Stimulated activated CD8-positive, alpha-beta memory T cell treated with anti-CD3 and anti-CD28 coated beads, Interleukin-15, amount 100 ng/mL, for 4 hours (primary cell): ENCODE measurements at places on chromosomes 7 and 10.

- no peak for DNase-seq
Observed at GRCh38 chr7:47525066-47525623, 56.8 kb downstream of the TNS3 start.

GRCh38 chr7:33986951-33987947 lies 81.9 kb downstream of the BMPER start:
- DNase-seq = no peak

- no peak for DNase-seq
Observed at GRCh38 chr7:94366832-94367231, 27.9 kb upstream of the COL1A2 start.

DNA sequence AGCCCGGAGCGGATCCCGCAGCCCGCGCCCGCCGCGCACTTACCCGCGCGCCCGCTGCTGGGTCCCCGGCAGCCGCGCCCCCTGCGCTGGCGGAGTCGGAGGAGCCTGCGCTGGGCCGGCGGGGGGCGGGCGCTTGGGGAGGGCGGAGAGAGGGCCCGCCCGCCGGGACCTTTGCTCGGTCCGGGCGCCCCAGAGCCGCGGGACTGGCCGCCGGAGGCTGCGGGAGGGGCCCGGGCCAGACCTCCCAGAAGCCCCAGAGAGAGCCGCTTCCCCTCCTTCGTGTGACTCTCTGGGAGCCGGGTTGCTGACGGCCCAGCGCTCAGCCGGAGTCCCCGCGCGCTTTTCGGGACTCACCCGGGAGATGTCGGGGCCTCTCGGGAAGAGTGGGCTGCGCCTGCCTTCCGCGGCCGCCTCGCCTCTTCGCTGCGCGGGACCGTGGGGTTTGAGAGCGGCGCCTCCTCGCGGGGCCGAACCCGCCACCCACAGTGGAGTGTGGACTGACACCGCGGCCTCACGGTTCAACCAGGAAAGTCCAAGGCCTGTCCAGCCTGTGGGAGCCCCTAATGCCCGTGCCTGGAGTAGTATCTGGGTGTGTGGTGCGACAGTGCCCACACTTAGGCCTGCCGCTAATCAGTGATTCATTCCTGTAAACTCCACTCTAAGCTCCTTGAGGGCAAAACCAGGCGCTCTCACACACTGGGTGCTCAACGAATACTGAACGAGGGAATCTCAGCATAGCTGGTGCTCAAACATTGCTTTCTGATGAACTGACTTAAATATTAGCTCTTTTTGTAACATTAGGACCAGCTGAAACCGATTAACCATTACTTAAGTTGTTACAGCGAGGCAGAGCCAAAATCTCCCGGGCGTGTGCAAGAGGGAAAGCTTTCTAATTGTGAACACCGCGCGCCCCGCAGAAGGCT lies at the start of gene GSDME:
Gene GSDME (minus strand): TSS at position 112 of the 923 bp plus-strand sequence. CDS start 7,690 bp downstream, outside the sequence.
- no peak for DNase-seq

GRCh38 chr7:48426966-48427555 lies 255.8 kb downstream of the ABCA13 start:
- no peak for DNase-seq

DNA sequence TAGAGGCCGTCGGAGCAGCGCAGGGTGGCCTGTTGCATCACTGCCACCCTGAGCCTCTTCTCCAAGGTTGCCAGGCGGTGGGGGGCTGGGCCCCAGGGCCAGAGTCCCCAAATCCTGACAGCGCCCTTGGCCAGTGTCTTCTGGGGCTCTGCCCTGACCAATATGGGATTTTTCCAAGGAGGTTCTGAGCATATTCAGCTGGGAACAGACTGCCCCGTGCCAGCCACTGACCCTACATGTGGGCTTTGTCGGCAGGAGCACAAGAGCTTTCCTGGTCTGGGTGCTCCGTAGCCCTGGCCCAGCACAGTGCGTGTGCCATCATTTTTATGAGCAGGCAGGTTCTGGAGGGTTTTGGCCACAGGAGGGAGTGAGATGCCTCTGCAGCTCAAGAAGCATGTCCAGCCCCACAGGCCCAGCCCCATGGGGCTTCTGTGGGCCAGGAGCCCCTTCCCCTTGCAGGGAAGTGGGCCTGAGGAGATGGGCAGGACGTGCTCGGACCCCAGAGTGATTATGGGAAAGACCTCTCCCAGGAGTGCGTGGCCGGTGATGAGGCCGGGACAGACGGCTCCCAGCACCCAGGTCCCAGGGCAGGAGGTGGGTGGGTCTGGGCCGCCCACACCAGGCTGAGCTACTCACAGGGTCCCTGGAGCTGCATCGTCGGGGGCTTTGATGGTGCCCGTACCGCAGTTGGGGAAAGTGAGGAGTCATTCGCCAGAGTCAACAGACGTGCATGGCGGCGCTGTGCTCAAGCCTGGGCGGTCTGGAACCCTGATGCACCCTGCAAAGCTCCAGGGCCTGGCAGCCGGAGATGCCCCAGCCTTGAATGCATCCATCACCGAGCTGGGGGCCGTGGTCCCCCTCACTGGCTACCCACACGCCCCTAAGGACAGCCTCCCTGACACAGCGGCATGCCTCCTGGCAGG lies 66.6 kb downstream of the PWWP2B start:
- DNase-seq = no peak

DNA sequence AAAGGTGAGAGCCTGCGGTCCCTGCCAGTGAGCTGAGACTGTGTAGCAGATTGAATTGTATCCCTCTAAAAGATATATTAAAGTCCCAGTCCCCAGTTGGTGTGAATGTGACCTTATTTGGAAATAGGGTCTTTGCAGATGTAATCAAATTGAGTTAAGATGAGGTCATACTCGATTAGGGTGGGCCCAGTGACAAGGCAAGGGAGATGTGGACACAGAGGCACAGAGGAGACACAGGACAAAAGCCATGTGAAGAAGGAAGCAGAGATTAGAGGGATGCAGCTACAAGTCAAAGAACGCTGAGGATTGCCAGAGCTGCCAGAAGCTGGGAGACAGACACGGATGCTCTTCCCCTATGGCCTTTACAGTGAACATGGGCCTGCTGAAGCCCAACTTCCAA lies 104.3 kb downstream of the CLEC2L start:
- no peak for DNase-seq

DNA sequence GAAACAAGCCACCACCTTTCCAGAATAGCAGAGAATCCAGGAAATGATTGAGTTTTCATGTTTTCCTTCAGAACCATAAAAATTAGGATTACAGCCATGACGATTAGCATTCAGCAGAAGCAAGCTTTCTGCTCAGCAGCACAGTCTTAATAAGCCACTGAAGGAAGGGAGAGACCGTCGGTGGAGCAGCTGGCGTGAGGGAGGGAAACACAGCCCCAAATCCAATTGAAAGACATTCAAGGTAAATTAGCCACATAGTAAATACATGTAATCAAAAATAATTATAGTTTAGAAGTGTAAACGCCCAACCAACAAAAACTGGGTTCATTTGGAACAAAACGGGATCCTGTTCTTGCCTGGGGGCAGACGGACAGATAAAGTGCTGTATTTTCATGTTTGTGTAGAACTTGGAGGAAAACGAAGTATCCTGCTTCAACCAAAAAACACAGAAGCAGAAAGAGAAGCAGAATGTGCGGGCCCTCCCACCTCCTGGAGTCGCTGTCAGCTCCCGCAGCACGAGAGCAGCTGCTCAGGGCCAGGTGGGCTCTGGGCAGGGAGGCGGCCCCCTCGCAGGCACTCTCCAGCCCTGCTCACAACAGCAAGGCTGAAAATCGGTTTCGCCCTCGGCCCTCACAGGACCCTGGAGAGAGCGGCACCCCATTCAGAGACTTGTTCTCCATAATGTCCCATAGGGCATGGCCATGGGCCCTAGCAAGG lies 84.9 kb downstream of the TCERG1L start:
- DNase-seq = no peak

DNA sequence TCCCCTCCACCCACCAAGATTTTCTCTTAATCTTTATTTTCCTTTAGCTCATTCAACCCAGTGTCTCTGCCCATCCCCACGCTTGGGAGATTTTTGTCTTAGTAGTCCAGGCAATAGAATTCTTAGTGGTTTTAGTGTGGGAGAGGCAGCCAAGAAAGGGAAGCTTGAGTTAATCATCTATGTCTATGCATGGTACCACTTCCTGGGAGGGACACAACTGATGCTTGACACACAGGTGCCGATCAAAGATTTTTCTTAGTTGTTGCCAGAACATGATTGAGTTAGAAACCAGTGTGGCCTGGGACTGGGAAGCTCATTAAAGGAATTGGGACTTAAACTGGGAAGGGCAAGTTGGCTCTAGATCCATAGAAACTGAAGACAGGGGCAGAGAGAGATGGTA lies 3.1 kb downstream of the STRA8 start:
- no peak for DNase-seq

DNA sequence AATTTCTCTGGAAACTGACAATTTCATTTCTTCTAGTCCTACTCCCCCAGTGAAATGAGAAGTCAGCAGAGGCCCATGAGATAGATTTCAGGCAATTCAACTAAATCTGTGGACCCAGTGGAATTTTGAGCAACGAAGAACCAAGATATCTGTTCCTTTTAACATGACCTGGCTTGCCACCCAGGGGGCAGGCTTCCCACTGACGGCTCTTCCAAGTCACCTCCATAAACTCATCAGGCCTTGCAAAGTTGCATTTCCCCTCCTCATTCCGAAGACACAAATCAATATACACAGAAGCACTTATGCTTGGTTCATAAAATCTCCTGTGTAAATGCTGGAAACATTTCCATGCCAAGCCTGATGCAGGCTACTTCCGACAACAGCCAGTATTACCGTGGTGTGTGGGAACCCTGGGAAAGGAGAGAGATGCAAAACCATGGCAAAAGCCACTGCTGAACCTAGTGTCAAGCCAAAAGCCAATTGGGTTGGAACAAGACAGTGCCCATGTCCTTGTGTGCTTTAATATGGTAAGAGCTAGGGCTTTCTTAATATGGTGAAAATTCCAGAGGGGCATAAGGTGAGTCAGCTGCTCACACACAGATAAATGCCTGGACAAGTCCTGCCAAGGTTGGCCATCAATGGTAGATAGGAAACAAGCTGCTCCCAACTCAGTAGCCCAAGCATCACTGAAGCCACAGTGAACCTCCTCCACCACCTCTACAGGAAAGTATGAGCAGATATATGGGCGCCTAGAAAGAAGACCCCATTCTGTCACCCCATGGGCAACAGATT lies 1.6 kb downstream of the FRMD4A start:
- no peak for DNase-seq

- no peak for DNase-seq
Observed at GRCh38 chr10:114043532-114044246, at the start of gene ADRB1. ADRB1 (plus strand) TSS chr10:114043866; CDS start chr10:114044133, 267 bp downstream.
